Kasumi-1 (cell line): ENCODE measurements at places on chromosomes 1 and 21.

- DNase-seq, result no peak
Observed at GRCh38 chr1:218930472-218931241, 243.0 kb upstream of the LYPLAL1 start.

- no peak for DNase-seq
Observed at GRCh38 chr1:159532922-159533321, 2.9 kb downstream of the OR10J5 start.

DNA sequence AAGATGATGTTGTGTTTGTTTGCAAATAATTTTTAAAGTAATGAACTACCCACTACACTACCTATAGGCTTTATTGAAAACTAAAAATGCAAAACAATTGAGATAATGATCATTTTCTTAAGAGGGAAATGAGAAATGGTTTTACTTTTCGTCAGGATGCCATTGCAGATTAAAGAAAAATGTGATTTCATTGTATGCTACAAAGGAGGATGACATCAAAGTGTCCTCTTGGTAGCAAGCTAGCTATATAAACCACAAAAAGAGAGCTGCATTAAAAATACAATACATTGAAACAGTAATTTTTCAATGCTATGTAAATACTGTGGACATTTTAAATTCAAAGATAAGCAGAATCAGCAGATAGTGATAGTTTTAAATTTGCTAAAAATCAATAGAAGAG, 87.5 kb upstream of the DPYD start:
- DNase-seq, result no peak

DNA sequence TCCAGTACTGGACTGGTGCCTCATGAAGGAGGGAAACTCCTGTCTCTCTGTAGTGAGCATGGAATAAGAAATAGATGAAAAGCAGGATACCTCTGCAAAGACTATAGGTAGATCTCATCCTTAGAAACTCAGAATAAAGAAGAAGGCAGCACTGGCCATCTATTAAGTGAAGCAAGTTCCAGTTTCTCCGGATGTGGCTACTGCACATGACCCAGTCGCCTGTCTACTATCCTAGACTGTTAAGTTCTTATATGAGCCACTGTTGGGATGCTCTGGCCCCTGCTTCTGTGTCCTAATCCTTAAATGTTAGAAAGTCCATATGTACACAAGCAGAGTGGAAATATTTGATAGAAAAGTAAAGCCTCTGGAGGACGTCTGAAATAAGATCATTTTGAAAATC, 2.2 kb downstream of the FASLG start:
- no peak for DNase-seq

GRCh38 chr1:236677641-236678235, 8.6 kb upstream of the ACTN2 start:
- peak; percentile 39 for DNase-seq

- DNase-seq, result no peak
Observed at GRCh38 chr1:107541412-107541811, 400.6 kb downstream of the NTNG1 start.

DNA sequence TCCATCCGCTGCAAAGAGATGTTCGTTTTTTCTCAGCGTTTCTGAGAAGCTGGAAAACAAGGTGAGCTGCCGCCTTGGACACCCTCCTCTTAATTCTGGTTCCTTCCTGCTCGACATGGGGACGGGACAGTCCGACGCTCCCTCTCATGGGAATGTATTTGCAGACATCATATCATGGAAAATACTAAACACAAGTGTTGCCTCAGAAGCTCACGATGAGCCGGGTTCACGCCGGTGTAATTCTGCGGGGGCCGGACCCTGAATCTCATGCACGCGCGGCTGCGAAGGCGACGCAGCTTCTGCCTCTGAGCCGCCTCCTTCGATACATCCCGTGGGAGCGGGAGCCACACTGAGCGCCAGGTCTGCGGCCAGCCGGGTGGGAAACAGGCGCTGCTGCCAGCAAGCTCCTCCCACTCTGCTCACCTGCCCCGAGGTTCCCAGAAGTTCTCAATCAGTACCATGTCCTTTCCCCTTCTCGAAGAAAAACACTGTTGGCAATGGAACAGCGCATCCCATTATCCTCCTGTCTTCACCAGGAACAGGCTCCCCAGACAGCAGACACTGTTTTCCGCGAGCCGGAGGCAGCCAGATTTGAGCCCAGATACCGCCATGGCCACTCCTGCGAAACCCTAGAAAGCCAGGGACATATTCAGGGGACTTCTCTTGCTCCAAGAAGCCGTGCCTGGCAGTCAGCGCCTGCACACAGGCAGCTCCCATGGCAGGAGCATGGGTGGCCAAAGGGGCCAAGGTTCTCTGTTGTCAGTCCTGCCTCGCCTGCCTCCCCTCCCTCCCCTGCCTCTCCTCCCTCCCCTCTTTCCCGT, 98.0 kb downstream of the WDR4 start:
- no peak for DNase-seq

GRCh38 chr1:78048446-78048845, 2.7 kb downstream of the GIPC2 start:
- no peak for DNase-seq

- no peak for DNase-seq
Observed at GRCh38 chr1:54959241-54959640, 21.2 kb upstream of the TMEM61 start.

GRCh38 chr1:87958716-87959115, 630.0 kb downstream of the LMO4 start:
- no peak for DNase-seq

DNA sequence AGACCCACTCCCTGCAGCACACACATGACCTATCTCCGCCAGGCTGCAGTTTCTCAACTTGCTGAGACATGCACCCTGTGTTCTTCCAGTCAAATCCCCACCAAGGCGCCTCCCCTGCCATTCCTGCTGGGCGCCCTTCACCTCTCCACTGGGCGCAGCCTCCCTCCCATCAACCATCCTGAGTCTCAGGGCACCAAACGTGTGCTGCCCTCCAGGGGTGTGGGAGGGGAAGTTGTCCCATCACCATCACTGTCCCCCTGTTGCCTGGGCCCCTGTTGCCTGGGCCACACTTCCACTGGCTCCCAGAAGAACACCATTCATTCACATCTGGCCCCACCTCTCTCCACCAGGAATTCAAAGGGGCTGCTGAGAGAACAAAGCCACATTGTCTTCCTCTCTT, 44.9 kb upstream of the EFHD2 start:
- no peak for DNase-seq

- no peak for DNase-seq
Observed at GRCh38 chr21:29708401-29708800, 231.4 kb downstream of the GRIK1 start.

DNA sequence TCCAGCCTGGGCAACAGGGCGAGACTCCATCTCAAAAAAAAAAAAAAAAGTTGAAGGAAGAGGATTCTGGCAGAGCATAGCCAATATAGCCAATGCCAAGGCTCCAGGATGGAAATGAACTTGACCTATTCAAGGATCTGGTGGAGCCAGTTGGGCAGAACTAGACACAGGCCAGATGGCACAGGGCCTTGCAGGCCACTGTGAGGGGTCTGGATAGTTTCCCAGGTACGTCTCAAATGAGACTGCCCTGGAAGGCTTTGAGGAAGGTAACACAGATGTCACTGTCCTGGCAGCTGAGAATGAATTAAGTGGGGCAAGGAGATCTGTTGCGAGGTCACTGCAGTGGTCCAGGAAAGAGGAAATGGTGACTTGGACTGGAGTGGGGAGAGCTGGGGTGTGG, 12.0 kb upstream of the ARHGEF19 start:
- no peak for DNase-seq

DNA sequence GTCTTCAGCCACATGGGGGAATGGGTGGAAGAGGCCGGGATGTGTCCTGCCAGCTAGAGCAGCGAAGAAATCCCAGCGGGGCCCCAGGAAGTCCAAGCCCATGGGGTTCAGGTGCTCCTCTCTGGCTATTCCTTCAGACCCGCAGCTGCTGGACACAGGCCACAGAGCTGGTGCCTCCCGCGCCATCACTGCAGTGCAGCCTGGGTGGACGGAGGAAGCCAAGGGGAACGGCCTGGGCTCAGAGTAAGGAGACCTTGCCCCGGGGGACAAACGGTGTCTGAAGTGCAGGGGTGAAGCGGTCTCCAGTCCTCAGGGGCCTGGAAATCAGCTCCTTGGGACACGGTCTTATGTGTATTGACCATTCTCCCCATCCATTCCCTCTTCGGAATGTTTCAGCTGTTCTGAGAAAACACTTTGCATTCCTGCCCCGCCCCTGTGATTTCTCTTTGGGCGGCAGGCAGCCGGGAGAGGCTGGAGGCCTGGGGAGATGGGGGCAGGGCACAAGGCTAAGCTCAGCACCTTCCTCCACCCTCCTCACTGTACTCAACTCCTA, 18.4 kb downstream of the MTHFR start:
- DNase-seq, result no peak

DNA sequence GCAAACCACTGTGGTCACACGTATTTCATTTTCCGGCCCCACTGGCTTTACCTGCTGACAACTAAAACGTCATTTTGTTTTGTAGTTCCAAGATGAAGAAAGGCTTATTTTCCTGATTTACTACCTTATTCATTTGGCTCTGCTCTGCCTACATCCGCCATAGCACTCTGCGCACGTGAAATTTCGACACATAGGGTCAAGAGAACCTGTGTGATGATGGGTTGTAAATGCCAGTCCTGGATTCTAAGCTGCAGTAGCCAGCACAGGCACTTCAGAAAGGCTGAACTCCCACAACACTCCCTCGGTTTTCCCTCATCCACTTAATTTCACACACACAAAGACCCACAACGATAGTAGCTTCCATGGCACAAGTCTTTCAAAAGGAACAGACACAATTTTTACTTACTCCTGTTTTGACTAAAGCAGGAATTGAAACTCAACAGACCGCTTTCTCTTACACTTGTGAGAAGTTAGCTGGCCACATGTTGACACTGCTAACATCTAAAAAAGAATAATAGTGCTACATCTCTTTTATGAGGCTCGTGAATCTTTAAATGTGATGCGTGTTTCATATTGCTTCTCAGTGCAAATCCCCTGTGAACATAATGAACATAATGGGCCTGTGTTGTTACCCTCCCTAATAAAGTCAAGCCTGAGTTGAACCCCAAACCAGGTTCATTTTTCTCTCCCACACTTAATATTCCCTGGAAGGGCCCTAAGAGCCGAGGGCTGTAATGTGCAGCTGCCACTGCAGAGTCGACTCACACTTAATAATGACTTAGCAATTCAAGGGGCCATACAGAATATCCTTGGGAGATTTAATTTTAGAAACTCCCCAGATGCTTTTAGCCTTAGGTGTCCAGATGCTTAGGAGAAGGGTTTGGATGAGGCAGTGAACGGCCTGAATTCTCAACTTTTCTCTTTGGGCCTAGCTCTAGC, 1.5 kb upstream of the RUNX1 start:
- DNase-seq, result no peak

GRCh38 chr1:54008876-54009275, 9.1 kb downstream of the LDLRAD1 start:
- no peak for DNase-seq

- DNase-seq, result no peak
Observed at GRCh38 chr21:16550917-16551741, 821.3 kb downstream of the USP25 start.

- DNase-seq, result no peak
Observed at GRCh38 chr1:238592621-238593020, 701.9 kb upstream of the ZP4 start.

DNA sequence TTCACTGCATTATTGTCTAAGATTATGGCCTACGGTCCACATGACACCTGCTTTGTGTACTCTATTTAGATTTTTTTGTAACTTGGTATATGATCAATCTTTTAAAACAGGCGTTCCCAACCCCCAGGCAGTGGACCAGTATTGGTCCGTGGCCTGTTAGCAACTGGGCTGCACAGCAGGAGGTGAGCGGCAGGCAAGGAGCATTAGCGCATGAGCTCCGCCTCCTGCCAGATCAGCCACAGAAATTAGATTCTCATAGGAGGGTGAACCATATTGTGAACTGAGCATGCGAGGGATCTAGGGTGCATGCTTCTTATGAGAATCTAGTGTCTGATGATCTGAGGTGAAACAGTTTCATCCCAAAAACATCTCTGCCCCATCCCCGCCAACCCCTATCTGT, 228.4 kb upstream of the NR5A2 start:
- DNase-seq, result no peak

DNA sequence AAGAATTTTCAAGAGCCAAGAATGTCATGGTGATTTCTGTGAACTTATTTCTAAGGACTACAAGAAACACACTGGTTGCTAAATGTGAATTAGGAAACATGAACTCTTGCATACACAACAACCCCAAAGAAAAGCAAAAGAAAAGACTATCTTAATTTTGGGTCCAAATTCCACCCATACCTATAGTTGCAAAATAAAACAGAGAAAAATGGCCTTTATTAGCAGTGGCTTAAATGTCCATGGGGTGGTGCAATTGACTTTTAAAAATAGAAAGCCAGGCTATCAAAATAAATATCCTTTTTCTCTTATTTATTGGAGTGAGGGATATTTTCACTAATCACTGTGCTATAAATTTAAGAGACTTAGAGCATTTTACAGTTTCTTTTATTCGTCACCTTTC, 80.9 kb upstream of the DPYD start:
- no peak for DNase-seq

- no peak for DNase-seq
Observed at GRCh38 chr21:21806711-21807597, 808.7 kb downstream of the NCAM2 start.

DNA sequence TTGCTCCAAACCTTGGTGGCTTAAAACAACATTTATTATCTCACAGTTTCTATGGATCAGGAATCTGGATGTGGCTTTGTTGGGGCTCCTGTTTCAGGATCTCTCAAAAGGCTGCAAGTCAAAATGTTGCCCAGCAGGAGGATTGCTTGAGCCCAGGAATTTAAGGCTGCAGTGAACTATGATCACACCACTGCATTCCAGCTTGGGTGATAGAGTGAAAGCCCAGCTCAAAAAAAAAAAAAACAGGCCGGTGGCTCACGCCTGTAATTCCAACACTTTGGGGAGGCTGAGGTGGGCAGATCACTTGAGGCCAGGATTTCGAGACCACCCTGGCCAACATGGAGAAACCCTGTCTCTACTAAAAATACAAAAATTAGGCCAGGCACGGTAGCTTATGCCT, 30.0 kb downstream of the BCAS2 start:
- no peak for DNase-seq

DNA sequence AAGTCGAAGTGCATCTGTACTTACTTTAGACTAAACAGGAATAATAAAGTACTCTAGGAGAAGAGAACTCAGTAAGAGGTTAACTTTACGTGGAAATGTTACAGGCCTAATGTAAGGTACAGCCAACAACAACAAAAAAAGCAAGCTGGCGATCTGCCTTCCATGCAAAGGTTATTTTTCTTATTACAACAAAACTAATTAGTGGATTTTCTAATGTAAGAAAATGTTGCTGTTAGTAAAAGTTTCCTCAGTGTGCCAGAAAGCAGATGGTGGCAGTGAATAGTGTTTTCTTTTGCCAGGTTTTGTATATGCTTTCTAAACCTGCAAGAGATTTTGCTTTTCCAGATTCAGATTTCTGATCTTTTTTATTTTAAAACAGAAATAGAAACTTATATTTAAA, 179.2 kb downstream of the NFIA start:
- no peak for DNase-seq

- DNase-seq, result peak; percentile 44
Observed at GRCh38 chr1:12142891-12143630, 23.7 kb upstream of the TNFRSF1B start.

- DNase-seq, result no peak
Observed at GRCh38 chr1:16348414-16349182, 3.7 kb downstream of the FBXO42 start.

GRCh38 chr1:244782056-244782455, 53.4 kb upstream of the COX20 start:
- no peak for DNase-seq

GRCh38 chr1:165877940-165878556, 50.6 kb downstream of the UCK2 start:
- DNase-seq, result no peak

GRCh38 chr1:19528438-19528837, 43.1 kb upstream of the CAPZB start:
- DNase-seq, result no peak

- DNase-seq, result no peak
Observed at GRCh38 chr1:94901841-94902240, 25.1 kb downstream of the CNN3 start.
